ENCODE measurements at places on chromosomes 11 and 22.

DNA sequence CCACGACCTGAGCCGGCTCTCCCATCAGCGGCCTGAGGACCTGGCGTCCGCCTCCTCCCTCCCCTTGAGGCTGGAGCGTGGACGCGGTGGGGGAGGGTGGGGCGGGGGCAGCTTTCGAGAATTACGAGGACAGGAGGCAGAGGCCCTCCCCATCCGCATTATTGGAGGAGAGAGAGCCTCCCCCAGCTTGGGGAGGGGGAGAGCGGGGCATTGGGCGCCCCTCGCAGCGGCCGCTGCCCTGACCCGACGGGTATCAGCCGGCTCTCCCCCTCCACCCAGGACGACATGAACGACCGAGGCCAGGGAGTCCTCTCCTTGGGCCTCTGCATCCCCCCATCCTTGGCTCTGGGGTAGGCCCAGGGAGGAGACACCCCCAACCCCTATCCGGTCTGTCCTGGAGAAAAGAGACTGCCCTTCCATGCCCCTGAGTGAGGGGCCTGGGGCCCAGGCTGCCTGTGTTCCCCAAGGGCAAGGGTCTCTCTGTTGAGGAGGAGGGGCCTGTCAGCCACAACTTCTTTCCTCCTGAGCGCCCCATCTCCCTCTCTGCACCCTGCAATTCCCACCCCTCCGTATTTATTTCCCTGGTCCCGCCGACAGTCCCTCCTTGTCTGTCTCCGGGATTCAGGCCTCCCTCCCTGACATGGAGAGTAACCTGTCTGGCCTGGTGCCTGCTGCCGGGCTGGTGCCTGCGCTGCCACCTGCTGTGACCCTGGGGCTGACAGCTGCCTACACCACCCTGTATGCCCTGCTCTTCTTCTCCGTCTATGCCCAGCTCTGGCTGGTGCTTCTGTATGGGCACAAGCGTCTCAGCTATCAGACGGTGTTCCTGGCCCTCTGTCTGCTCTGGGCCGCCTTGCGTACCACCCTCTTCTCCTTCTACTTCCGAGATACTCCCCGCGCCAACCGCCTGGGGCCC is 495 bp downstream of the GPR137 start:
- no peak for DNase-seq

DNA sequence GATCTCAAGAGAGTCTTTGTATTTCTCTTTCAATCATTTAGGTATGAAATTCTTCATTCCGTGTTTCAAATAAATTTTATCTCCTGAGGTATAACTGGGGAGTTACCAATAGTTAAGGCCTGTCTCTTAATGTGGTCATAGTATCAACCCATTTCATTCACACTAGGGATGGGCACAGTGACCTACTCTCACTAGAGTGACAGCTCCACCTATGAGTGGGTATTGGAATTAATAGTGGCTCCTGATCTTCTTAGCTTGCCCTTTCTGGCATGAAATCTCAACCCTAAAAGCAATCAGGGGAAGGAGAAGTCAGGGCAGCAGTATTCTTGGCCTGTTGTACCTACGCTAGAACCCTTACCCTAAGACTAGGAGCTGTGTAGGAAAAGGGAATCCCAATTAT is 507.7 kb downstream of the FAM181B start:
- no peak for DNase-seq

DNA sequence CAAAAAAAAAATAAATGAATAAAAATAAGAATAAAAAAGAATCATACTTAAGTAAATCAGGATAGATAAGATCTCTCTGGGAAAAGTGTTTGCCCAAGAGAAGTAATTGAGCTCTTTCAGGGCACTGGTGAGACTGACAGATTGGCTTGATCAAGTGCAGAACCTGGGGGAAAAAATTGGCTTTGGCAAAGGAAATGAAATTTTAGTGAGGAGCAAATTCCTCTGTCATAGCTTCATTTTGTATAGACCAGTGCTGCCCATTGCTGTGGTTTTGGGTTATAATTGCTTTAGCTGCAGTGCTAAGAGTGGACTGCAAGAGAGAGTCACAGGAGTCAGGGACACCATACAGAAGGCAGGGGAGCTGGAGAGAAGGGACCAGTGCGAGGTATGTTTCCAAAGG is 35.7 kb downstream of the SFI1 start:
- no peak for DNase-seq

DNA sequence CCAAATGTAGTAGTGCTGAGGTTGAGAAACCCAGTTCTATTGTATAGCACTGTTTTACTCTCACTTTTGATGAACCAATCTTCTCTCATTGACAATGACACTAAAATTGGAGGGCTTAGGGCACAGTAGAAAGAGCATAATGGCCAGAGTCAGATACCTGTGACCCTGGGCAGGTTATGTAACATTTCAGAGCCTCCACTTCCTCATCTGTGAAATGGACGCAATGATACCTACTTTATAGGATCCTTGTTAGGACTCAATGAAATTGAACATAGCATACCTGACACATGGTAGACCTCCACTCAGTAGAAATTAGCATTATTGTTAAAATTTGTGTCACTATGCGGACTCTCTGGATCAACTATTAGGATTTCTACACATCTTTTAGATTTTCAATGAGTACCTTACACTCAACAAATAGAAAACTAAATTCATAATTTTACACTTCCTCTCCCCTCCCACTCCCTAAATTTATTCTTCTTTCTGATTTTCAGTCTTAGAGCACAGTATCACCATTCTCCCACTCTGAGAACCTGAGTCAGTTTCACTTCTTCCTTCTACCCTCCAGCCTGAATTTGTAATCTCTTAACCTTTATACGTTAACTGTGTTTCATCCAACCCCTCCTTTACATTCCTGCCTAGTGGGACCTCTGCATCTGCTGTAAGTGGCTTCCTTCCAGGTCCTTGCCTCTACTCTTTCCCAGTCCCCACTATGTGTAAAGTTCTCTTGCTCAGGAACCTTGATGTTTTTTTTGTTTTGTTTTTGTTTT is 78.3 kb downstream of the MICAL2 start:
- no peak for DNase-seq

DNA sequence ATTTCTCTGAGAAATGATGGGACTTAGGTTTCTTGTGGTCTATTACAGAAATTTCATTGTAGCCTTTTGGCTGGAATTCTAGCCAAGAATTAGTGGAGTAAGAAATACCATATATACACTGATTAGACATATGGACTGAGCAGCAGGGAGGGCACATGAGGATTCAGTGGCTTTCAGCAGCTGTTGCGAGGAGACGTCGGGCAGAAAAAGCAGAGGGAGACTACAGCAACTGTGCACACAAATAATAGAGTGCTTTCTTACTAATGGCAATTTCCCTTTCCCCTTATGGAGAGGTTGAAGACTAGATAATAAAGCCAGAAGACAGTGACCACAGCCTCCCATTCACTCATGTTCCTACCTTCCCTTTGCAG is 35.4 kb upstream of the CCDC34 start:
- DNase-seq = no peak

DNA sequence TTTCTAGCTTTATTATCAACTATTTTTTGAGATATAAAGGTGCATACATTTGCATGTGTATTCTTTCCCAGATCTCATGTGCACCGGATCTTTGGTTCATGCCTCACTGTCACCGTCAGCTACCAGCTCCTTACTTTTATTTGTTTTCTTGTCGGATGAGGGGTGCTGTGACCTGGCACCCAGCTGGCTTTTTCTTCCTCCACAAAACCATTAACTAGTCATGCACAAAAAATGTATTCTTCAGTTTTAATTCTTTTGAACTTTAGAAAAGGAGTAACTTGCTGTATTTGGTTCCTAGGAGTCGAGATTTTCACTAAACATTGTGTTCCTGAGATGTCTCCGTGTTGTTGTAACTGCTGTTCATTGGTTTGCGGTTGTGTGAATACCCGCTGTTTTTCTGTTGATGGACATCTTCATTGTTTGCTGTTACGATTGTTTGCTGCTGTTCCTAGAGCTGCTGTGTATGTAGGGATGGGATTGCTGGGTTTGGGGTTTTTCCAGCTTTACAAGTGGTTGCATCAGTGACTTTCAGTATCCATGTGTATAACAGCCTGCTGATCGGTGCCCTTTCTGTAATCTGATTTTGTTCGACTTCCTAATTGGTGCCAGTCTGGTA is 39.4 kb downstream of the MOV10L1 start:
- DNase-seq = no peak

DNA sequence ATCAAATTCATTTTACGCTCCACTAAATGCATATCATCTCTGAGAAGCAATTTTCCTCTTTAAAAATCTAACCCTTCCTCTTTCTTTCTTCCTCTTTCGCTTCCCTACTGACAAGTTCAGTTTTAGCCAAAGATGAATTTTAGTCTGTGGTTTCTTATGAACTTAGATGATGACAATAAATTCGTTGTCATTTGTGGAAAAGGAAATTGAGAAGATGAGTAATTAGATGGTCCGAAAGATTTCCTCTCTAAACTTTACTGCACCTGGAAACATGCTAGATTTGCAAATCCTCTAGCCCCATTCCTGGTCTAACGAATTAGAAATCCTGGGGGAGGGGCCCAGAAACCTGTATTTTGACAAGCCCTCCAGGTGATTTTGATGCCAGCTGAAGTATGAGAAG is 855.4 kb upstream of the CHORDC1 start:
- DNase-seq = no peak

- DNase-seq = no peak
These were observed 170.4 kb downstream of the SWAP70 start for GRCh38 chr11:9834291-9834690.

- no peak for DNase-seq
These were observed 35.0 kb downstream of the CWC15 start for GRCh38 chr11:94938095-94939055.

DNA sequence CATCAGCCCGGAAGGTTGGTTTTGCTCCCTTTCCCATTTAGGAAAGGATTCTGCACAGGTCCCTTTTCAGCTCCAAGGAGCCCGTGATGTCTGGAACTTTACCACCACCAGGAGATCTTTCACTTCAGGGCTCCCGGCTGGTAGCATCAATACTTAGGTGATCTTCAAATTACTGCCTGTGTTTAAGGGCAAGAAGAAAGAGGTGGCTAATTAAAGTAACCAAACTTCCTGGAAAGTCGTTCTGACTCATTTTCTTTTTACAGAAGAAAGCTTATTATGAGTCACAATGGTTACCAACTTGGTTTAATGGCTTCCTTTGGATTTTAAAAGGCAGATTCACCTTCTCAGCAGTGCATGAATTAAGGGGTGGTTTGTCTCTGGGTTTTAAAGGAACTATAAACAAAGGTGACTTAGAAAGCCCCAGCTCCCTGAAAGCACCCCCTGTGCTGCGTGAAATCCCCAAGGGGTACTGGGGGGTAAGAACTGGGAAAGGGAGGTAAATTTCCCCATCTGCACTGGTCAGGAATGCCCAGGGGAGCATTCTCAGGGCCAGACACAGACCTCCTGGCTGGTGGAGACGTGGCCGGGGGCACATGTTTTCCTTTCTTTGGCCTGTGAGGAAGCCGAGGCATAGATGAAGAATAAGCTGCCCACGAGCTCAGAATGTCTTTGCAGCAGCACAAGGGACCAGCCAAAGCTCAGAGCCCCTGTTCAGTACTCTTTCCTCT is 8.8 kb downstream of the POU2F3 start:
- DNase-seq = no peak

DNA sequence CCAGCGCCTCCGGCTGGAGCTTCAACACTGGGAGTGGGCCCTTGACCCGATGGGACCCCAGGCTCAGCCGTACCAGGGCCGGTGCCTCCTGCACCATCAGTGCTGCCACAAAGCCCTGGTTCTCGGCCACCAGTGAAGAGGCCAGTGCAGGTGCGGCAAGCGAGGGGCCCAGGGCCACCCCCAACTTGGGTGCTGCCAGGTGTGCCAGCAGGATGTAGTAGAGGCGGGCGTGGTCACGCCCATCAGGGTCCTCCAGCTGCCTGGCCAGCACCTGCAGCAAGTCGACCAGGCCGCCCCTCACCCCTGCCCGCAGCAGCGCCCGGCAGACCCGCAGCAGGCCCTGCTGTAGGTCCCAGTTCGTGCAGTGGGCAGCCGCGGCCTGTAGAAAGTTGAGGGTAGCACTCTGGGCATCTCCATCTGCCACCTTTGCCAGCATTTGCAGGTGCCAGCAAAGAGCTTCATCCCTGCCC is 2.3 kb downstream of the AP5B1 start:
- DNase-seq = no peak

DNA sequence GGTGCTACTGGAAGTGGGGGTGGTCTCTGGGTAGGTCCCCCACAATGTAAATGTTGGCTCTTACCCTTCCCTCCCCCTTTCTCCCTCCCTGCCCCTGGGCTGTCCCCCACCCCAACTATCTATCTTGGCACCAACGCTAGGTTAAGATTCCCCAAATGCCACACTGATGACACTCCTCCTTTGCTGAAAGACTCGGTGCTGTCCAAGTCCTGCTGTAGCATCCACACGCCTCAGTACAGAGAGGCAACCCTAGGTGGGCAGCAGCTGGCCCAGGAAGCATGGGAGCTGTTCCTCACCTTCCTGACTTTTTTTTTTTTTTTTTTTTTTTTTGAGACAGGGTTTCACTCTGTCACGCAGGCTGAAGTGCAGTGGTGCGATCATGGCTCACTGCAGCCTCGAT is 3.4 kb upstream of the KCTD17 start:
- no peak for DNase-seq

Data from AML-193 (cell line).